CD8-positive, alpha-beta memory T cell (primary cell): ENCODE measurements at places on chromosomes 7 and 10.

- DNase-seq: no peak
Measured at GRCh38 chr10:64732372-64732957, 1211.3 kb downstream of the REEP3 start.

DNA sequence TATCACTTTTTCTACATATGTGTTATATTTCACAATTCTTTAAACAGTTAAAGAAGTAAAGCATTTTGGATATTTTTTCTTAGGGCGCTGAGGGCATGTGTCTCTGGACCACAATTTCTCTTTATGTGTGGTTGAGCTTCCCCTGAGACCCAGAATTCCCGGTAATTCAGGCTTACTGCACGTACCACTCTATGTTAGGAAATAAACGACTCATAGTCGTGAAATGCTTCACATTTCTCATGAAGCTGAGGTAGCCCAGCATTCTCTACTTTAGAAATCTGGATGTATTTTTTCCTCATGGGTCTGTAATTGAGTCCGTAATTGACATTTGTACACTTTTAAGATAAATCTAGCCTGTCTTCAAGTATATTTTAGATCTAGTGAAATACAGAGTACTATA, 170.6 kb downstream of the FZD1 start:
- DNase-seq: no peak

DNA sequence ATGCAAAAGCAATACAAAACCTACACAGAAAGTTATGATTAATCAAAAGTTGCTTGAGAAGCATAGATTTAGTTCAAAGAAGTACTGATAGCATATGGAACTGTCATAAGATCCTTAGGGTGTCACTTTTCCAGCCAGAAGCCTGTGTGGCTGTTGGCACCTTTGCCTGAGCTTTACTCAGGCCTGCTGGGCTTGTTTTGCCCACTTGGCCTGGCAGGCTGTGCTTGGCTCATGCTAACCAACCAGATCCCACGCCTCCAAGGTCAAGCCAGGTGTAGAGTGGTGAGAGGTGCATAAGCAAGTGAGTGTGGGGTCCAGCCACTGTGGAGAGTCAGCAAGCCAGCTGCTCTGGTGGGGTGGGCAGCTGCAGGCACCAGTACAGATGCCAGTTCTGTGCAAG, 12.0 kb upstream of the LIPA start:
- no peak for DNase-seq

GRCh38 chr7:128366300-128366699, 4.8 kb upstream of the PRRT4 start:
- no peak for DNase-seq

GRCh38 chr10:30861221-30861620, 170.4 kb downstream of the ZNF438 start:
- no peak for DNase-seq

DNA sequence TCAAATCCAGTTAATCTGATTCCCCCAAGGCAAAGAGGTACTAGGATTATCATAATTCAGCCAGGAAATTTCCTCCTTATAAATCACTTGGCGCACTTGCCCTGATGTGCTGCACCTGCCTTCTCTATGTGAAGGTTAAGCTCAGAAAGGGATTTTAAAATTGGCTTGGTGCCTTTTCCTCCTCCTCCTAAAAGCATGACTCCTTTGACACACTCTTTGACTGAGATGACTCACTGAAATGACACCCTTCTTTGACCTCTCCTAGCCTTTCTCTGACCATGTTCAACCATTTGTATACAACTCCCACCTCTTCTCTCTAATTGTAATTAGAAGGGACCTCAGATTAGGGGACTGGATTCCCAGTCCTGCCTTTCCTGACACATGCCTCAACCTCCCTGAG, 46.5 kb downstream of the ABLIM1 start:
- DNase-seq: no peak

GRCh38 chr10:97780841-97781617, 9.2 kb upstream of the SFRP5 start:
- no peak for DNase-seq

DNA sequence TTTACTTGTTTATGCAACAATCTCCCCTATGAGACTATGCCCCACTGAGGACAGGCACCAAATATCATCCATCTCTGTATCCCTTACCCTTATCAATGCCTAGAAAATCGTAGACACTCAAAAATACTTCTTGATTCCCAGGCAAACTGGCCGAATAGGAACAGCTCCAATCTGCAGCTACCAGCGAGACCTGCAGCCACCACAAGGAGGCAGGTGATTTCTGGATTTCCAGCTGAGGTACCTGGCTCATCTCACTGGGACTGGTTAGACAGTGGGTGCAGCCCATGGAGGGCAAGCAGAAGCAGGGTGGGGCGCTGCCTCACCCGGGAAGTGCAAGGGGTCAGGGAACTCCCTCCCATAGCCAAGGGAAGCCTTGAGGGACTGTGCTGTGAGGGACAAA, 10.8 kb upstream of the PPP1R3C start:
- no peak for DNase-seq

GRCh38 chr7:114900127-114900526, 21.8 kb upstream of the MDFIC start:
- no peak for DNase-seq

- DNase-seq: no peak
Measured at GRCh38 chr10:2301227-2301626, 563.9 kb upstream of the ADARB2 start.

- no peak for DNase-seq
Measured at GRCh38 chr7:133539016-133539415, 286.1 kb downstream of the EXOC4 start.

DNA sequence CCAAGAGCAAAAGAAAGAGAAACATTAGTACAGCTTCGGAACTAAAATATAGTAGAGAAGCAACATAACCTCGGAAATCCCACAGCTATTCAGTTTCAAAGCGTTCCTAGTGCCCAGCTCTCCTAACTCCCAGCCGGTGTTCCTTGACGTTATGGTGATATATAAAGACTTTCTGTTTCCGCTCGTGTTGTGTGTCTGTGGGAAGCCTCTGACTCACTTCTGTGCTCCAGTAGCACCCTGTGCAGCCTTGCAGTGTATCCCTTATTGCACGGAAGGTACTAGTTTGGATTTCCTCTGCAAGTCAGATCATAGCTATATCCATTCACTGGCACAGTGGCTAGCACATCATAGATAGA, 535 bp downstream of the ASAH2B start:
- DNase-seq: no peak

DNA sequence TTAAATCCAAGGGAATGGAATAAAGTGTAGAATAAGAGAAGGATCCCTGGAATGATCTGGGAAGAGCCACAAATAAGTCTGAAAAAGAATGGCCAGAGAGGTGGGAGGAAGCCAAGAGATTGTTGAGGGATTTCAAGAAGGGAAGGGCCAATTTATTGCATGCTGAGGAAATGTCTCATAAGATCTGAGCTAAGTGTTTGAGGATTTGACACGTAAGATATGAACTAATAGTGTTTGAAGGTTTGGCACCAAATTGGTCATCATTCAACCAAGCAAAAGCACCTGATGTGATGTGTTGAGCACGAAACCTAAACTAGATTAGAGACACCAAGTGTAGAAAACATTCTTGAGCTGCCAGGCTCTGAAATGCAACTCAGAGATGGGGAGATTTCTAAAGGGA, 97.9 kb downstream of the TSPAN12 start:
- no peak for DNase-seq

DNA sequence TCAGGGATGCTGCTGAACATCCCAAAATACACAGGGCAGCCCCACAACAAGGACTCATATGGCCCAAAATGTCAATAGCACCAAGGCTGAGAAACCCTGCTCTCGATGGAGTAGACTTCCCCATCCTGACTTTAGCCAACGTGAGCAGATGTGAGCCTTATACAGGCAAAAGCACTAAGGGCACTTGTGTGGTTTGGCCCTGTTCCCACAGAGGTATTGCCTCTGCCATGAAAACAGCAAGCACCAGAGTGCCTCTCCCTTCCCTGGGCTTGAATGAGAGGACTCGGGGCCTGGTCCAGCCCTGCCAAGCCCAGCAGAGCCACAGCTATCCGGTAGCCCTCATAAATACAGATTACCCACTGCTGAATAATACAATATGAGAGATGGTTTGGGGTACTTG, 47.5 kb downstream of the ACSM6 start:
- DNase-seq: no peak

GRCh38 chr10:108691126-108691525, 1232.2 kb downstream of the XPNPEP1 start:
- DNase-seq: no peak

- no peak for DNase-seq
Measured at GRCh38 chr10:63456437-63457210, 9.2 kb downstream of the JMJD1C start.

- DNase-seq: no peak
Measured at GRCh38 chr7:154914996-154915380, 87.9 kb downstream of the PAXIP1 start.

GRCh38 chr10:100043344-100043743, 33.6 kb upstream of the DNMBP start:
- DNase-seq: no peak

DNA sequence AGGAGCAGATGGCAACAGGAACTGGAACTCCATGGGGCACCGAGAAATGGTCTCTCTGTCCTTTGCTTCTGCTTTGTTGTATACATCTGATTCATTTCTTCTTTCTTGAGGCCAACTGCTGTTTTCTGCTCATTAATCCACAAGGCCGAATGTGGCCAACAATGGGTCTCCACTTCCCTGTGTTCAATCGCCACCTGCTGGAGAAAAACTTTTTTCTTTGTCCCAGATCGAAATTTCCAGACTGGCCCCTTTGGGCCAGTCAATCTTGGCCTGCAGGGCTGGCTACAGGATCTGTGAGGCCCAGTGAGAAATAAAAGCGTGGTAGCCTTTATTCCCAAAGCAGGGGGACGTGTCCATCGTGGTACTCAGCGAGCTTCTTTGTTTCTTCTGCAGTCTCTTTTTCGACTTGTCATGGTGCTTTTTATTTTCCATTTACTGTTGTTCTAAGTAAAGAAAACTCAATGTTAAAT, 58.8 kb downstream of the PARP12 start:
- DNase-seq: no peak

- no peak for DNase-seq
Measured at GRCh38 chr10:112622786-112623185, 175.8 kb downstream of the VTI1A start.

GRCh38 chr7:134645478-134645877, 1.2 kb upstream of the BPGM start:
- DNase-seq: no peak

GRCh38 chr10:129278686-129279085, 188.4 kb upstream of the MGMT start:
- no peak for DNase-seq

DNA sequence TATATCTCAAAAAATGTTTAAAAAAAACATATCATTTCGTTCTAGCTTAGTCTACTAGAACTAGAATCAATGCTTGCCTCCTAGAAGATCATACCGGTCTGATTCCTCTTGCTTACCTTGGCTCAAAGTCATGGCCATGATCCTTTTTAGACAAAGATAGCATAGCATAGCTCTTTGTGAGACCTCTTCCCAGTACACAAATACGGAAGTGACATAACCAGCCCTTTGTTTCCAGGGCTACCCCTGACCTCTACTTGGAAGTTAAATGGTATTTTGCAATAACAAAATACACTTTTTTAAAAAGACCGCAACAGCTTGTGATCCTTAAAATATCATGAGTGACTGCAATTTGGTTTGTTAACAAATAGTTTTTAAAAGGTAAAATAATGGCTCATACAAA, 130.7 kb upstream of the NOBOX start:
- no peak for DNase-seq

GRCh38 chr10:6918305-6918704, 338.2 kb upstream of the PRKCQ start:
- peak; percentile 59 for DNase-seq

GRCh38 chr10:88346144-88346977, 236.8 kb downstream of the RNLS start:
- no peak for DNase-seq
